ENCODE measurements at places on chromosomes 4 and X.

DNA sequence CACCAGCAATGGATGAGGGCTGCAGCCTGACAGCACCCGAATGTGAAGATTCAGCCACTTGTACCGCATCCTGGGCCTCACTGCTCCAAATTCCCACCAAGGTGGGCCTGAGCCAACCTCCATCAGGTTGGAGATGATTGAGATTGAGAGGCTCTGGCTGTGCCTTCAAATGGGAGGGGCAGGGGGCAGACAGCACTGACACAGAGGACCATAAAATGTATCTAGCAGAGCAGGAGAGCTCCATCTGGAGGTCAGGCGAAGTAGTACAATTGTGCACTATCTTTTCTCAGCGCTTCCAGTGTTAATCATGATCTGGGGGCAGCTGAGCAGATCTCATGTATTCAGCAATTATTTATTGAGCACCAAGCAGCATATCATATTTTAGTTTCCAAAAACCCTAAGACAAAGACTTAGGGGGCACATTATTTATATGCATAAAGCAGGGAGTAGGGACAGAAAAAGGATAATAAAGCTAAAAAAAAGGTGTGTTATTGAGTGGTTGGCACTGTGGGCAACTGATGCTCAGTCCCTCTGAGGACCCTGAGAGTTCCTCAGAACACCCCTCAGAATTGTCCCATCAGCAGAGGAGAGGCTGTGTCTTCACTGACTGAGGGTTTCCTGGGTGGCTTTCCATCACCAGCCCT lies 31.6 kb upstream of the C1QTNF7 start:
- peak; percentile 40 for DNase-seq

DNA sequence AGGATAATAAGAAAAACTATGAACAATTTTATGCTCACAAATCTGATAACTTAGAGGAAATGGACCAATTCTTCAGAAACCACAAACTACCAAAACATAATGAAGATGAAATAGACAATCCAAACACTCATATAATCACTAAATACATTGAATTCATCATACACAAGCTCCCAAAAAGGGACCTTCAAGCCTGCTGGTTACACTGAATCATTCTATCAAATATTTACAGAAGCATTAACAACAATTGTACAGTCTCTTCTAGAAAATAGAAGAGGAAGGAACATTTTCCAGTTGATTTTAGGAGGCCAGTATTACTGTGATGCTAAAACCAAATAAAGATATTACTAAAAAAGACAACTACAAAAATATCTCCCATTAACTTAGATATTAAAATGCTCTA lies 88.3 kb downstream of the IL15 start:
- no peak for DNase-seq

DNA sequence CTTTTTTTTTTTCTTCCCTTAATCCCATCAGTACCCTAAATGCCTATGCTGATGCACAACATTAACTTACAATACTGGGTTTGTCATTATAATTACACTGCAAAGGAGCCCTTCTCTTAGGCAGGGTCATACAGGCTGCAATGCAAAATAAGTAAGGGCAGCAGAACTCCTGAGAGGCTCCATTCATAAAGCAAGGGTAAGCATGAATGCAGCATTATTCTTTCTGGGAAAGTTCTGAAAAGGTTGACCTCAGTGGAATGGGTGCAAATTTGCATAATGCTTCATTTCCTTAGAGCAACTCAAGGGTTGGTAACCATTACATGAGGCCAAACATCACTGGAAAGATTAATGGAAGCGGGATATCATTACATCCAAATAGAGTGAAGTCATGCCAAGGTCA lies 789.2 kb downstream of the KLHL13 start:
- DNase-seq, result no peak

DNA sequence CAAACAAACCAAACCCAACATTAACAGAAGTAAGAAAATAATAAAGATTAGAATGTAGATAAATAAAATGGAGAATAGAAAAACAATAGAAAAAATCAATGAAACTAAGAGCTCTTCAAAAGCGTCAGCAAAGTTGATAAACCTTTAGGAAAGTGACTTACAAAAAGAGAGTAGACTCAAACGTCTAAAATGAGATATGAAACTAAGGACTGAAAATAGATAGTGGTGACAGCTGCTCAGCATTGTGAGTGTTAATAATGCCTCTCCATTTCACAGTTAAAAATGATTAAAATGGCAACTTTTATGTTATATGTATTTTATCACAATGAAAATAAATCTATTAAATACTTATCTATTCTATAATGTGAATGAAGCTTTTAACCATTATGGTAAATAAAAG lies 125.7 kb upstream of the CPXCR1 start:
- DNase-seq, result no peak

DNA sequence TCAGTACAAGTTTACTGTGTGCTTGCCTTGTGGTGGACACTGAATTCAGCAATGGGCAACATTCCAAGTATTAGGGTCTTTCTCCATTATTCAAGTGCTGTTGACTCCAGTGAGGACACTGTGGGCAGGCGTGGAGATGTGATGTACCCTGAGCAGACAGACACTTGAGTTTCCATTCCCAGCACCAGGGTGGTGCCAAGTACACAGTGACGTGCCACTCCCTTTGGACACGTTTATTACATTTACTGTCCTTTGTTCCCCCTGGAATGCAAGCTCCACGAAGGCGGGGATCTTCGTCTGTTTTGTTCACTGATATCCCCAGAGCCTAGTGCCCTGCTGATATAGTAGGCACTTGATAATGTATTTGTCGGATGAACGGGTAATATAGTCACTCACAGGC lies 130.6 kb upstream of the STX18 start:
- DNase-seq, result no peak

DNA sequence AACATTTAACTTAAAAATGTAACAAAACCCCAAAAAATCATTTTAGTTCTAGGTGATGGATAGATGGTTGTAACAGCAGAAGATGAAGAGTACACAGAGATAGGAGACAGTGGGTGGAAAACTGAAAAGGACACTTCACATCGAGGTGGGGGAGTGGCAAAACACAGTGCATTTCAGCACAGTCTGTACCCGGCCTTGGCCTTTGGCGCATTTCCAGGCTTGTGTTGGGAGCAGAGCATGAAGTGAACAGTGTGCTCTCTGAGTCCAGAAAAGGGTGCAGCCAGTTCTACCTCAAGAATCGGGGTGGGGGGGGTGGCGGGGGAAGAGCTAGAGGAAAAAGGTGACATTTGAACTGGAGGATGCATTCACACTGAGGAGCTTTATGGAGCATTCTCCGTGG lies 4.3 kb downstream of the TSPYL2 start:
- DNase-seq, result no peak

GRCh38 chrX:121146059-121146628 lies 98.7 kb downstream of the GLUD2 start:
- no peak for DNase-seq

DNA sequence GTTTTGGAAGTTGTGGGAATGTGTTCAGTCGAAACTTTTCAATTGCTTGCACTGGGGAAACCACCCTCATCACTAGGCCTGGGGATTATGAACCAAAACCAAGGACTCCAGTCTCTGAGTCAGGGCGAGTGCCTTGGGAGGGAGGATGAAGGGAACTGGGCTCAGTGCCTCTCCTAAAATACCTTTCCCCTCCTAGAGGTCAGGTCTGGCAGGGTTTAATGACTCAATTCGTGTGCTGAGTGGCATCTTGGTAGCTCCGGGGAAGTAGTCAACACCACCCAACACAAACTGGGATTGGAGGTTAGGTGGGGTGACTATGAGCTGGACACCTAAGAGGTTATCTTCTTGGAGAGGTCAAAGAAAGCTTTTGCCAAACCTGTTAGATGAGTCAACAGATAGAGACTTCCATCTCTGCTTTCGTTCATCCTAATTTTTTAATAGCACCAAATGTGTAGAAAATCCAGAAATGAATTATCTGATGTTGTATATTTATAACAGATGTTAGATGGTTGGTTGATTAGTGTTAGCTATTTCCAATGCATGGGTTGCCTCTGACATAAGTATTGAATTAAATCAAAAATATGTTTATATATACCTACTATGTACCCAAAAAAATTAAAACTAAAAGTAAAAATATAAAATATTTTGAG lies 202.8 kb downstream of the SHROOM3 start:
- DNase-seq, result no peak

GRCh38 chrX:123320622-123321021 lies 136.5 kb downstream of the GRIA3 start:
- DNase-seq, result no peak

GRCh38 chr4:47736146-47736545 lies 101.7 kb downstream of the CORIN start:
- no peak for DNase-seq

DNA sequence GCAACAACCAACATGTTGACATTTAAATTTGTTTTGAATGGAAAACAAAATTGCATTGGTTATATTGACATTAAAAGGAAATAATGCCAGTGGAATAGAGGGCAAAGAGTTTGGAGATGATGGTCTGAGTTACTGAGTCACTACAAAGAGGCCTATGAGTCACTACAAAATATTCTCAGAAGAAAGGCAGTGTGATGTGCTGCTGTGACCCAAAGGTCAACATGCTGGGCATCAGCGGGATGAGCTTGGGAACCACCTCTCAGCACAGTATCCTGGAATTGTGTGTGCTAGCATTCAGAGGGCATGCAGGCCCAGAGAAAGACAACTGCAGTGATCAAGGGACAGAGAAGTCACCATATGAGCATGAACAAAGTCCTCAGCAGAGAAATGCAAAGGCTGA lies 2.8 kb downstream of the CMC4 start:
- no peak for DNase-seq

- no peak for DNase-seq
These were observed 81.4 kb downstream of the AMELX start for GRCh38 chrX:11374570-11374969.

GRCh38 chr4:108533245-108533844 lies 87.0 kb upstream of the RPL34 start:
- no peak for DNase-seq

- no peak for DNase-seq
These were observed 875.2 kb downstream of the RAPGEF2 start for GRCh38 chr4:159977907-159978617.

GRCh38 chr4:90215286-90215685 lies 88.1 kb downstream of the CCSER1 start:
- DNase-seq, result no peak

DNA sequence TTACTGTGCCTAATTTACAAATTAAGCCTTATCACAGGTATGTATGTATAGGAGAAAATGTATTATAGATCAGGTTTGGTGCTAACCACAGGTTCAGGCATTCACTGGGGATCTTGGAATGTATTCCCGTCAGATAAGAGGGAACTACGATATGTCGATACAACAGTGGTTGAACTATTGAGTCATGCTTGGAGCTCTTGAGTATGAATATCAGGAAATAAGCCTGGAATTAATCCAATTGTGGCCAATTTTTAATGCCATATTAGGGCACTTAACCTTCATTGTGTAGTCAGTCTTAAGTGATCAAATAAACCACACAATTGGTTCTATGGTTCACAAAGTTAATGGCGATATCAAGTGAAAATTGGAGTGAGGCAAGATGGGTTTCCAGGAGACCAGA lies 556.5 kb downstream of the IL1RAPL1 start:
- no peak for DNase-seq

GRCh38 chr4:141416219-141416618 lies 195.5 kb downstream of the ZNF330 start:
- no peak for DNase-seq

DNA sequence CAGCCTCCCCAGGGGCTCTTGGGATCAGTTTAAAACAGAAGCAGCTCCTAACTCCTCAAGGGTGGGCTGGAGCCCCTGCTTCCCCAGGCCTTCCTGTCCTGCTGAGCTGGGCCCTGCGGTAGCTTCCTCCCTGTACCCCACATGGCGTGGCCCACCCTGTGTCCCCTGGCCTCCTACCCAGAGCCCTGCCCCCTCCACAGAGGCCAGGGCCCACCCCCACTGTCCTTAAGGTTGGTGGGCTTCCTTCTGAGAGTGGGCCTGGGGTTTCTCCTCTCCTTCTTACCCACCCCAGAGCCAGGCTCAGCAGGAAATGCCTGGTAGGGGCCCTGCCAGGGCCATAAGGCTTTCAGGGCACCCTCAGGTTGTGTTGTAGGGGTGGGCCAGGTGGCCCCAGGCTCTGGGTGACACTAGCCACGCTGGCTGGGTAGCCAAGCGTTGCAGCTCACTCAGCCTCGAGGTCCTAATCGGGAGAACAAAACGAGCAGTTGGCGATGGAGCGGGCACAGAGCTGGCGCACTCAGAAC lies 11.6 kb downstream of the SH3BP2 start:
- DNase-seq, result no peak

GRCh38 chrX:124388562-124388961 lies 42.2 kb downstream of the SH2D1A start:
- no peak for DNase-seq

DNA sequence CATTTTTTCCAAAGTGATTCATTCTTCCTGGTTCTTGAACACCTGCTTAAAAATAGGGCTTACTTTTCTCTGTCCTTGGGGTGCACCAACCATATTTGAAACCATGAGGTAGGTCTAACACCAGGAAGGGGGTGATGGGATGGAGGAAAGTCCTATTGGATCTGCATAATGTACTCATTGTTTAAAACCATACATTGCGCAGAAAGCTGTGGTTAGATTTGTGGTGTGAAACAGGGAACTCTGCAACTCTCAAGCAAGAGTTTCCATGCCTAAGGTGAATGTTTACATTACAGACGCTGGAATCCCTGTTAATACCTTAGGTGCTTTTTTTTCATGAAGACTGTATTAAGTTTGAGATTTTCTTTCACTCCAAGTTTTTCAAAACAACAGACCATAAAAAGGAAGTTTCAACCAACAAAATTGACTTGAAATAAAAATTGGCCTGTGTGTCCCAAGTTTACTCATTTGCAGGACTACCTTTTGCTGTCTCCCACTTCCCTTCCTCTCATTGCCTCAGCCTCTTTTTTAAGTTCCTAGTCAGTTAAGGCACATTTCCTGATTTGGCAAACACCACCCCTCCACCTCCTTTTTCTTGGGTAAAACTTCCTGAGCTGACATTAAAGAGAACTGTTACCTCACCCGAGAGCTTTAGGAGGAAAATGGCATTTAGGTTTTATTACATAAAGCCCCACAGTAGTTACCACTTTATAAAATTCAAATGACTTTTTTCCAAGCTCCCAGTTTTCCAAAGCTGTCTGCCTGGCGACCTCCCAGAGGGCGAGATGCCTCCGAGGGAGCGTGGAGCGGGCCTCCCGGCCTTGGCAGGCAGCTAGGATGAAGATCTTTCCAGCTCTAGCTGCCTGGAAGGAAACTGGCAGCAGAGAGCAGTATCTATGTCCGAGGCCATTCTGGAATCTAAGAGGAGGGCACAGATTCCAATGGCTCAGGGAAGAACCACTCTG lies 47.9 kb upstream of the RBPJ start:
- DNase-seq, result no peak

DNA sequence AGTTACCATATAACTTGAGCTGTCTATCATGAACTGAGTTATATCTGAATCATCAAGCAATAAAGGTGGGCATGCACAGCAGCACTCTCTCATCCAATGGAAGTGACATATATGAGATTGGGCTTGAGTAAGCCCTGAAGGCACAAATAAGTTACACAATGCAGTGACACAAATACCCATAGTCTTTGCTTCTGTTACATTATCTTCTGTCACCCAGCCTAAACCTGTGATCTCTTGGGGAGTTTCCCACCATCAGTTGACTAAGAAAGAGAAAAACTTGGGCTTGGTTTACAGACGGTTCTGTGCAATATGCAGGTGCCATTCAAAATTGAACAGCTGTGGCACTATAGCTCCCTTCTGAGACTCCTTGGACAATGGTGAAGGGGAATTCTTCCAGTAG lies 138.8 kb upstream of the IL15 start:
- no peak for DNase-seq

- no peak for DNase-seq
These were observed 276.6 kb downstream of the BCOR start for GRCh38 chrX:39820938-39821708.

- DNase-seq, result no peak
These were observed 222.3 kb downstream of the FAM47A start for GRCh38 chrX:33909836-33910235.

Data from GM18507 (cell line).